ENCODE measurements at places on chromosomes 4 and X.

- DNase-seq, result no peak
Measured at GRCh38 chr4:150039274-150040127, 38.7 kb upstream of the DCLK2 start.

- no peak for DNase-seq
Measured at GRCh38 chr4:112910109-112910736, 139.2 kb upstream of the ANK2 start.

GRCh38 chrX:68634649-68635227, 12.7 kb upstream of the STARD8 start:
- DNase-seq, result no peak

GRCh38 chr4:122914292-122914904, 8.0 kb downstream of the NUDT6 start:
- DNase-seq, result no peak

DNA sequence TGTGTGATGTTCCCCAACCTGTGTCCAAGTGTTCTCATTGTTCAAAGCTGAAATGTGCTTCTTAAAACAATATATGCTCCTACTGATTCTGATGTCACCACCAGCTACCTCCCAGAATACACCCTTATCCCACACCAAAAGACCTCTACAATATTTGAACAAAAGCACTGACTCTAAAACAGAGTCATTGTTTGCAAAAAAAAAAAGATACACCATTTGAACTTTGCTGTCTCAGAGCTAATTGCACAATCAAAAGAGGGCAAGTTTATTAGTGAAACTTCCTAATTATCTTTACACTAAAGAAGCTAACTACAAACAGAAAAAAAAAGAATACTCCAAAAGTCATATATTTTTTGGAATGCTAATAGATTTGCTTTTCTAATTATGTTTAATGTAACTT, 34.1 kb upstream of the INTU start:
- DNase-seq, result no peak

DNA sequence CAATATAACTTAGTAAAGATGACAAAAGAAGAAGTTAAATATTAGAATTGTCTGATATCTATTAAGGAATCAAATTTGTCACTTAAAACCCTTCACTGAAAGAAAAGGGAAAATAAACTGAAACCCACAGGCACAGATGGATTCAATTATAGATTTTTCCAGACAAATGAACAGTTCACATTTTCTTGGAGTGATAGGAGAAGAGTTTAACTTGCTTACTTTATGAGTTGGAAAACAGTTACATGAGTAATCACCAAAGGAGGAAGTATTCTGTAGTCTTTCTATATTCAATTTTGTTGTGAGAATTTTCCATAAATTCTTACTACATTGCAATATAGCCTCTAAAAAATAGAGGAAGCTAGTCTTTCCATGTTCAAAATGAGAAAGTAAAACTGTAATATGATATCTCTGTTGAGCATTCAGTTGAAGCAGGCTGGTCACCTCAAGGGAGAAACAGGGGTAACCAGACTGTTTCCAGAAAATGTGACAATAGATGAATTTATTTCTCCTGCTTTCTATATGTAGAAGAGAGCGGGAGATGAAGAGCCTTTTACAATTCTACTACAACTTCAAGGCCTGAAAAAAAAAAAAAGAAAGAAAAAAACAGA, 330.3 kb upstream of the EPHA5 start:
- DNase-seq, result no peak

GRCh38 chr4:168694667-168695066, 197.8 kb downstream of the PALLD start:
- no peak for DNase-seq

DNA sequence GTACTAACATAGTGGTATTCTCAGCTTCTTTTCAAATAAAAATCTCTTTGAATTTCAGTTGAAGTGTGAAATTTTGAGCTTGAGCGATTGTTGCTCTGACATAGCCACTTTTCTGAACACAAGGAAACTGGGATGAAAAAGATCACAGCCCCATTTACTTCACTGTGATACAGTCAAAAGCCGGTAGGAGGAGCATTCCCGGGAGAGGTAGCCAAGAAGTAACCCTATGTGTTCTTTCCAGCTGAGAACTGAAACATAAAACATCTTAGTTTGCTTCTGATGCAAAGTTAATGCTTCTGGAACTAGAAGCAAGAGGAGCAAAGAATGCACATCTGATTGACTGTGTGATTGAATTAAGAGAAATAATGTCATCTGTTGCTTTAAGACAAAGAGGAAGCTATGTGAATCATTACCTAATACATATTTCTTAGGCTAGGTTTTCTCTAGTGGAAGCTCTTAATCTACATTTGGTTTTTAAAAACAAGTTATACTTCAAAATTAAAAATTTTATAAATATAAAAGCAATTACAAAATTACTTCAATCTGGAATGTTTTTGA, 88.3 kb upstream of the UNC5C start:
- DNase-seq, result no peak

DNA sequence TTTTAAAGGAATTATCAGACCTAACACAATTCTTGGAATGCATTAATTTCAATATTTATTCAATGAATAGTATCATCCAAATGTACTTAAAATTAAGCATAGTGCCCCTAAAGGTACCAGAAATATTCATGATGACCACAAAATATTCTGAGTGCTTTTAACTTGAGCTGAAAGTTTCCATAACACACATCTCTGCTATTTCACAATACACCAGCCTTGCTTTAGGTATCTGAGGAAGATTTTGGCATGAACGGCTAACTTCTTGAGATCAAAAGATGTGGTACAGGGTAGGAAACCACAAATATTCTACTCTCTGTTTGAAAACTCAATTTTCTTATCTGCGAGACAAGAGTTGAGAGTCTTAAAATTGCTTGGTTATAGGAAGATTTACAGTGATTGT, 538.3 kb upstream of the PCDH7 start:
- DNase-seq, result no peak

DNA sequence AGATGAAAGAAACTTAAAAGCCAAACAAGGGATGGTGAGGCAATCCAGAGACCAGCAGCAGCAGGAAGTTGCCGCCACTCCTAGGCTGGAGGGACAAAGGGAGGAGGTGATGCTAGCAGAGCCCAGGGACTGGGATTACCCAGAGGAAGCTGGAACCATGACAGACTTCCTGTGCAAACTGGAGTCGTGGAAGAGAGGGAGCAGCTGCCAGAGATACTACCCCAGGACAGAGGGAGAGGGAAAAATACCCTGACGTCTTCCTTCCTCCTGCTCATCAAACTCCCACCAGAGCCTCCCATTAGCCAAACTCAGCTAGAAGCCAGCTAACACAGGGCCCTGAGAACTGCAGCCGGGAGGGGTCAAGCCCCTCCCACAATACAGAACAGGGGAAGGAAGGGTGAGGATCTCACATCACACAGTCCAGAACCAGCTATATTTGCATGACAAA, 101.2 kb upstream of the KLF3 start:
- DNase-seq, result no peak

DNA sequence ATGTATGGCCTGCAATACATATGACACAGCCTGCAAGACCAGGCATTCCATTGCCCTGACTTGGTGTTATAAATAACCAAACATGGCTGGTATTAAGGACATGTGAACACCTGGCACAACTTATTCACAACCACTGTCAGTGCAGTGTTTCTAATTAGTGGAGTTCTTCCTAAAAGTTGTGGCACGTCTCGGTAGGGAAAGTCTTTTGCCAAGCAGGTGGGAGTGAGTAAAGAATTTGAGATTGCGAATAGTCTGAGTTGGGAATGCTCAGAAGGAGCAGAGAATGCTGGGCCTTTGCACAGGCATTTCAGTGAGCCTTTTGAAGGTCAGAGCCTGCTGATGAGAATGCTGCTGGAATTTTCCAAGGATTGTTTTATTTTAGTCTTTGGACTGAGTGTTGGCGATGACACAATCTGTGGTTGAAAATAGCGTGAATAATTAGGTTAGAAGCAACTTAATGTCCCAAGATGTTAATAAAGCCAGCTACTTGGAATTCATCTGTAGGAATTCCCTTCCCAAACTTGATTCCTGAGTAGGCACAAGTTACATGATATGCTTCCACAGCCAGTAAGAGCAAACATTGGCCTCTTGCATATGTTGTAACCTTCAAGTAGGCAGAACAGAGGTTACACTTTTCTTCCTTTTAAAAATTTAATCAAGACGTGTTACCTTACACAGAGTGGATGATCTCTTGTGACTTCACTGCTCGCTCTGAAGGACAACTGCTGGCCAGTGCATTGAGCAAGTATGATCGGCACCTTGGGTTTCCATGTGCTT, 83.6 kb upstream of the PGRMC2 start:
- DNase-seq, result no peak

DNA sequence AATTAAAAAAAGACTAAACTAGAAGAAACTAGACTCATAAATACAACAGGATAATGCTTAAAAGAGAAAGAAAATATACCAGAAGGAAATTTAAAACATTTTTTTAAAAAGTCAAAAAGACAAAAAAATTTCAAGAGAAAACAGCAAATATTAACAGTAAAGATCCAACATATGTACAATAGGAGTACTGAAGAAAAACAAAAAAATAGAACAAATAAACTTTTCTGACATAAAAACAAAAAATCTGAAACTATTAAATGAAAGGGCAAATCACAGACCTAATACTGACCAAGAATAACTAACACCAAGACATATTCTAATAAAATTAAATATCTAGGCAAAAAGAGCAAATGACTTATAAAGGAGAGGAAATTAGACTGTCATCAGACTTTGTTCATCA, 11.5 kb downstream of the DNAJB14 start:
- DNase-seq, result no peak

- DNase-seq, result no peak
Measured at GRCh38 chr4:102678695-102679335, 82.0 kb downstream of the MANBA start.

- no peak for DNase-seq
Measured at GRCh38 chr4:168614281-168615057, 117.6 kb downstream of the PALLD start.

DNA sequence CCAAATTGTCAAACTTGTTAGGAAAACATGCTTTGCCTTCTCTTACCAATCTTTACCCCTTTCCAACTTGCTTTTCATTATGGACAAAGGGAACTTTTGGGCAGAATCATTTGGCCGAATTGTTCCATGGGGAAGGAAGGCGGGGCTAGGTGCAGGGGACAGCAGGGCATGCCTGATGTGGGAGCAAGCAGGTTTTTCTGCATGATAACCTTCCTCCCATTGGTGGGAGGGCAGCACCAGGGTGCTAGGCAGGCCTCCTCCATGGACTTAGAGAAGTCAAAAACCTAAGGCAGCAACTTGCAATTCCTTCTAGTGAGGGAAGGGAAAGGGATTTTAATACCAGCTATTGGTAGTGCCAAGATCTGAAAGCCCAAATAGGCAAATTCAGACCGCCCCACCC, 260.5 kb downstream of the MAPK10 start:
- no peak for DNase-seq

GRCh38 chr4:51923343-51923742, 80.4 kb downstream of the DCUN1D4 start:
- DNase-seq, result no peak

GRCh38 chr4:152822323-152822722, 42.6 kb downstream of the ARFIP1 start:
- no peak for DNase-seq

DNA sequence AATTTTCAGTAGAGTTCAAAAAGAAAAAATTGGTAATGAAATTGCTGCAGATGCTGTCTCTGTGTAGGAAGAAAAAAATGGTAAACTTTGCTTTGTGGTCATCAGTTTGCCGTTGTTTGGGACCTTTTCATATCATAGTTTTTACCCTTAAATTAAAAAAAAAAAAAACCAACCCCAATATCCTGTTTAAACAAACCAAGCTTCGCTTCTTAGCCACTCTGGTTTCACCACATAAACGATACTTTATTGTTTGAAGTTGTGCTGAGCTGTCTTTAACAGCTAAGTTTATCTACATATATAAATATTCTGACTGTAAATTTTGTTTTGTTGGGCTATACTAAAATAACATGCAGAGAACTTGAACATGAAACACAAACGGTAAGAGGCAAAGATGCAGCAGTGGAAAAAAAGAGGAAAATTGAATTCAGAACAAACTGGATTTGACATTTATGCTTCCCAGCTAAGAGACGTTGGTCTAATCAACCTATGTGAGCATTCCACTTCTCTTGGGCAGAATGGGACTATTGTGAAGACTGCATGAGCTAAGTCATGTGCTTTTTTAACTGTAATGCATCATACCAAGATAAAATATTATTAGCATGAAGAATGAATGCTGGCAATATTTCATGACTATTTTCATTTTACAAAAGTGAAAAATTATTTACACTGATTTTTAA, 15.7 kb upstream of the H2AZ1 start:
- no peak for DNase-seq

GRCh38 chr4:121108557-121108956, 36.2 kb upstream of the NDNF start:
- DNase-seq, result no peak

- no peak for DNase-seq
Measured at GRCh38 chrX:101676571-101676970, 16.9 kb upstream of the ARMCX2 start.

DNA sequence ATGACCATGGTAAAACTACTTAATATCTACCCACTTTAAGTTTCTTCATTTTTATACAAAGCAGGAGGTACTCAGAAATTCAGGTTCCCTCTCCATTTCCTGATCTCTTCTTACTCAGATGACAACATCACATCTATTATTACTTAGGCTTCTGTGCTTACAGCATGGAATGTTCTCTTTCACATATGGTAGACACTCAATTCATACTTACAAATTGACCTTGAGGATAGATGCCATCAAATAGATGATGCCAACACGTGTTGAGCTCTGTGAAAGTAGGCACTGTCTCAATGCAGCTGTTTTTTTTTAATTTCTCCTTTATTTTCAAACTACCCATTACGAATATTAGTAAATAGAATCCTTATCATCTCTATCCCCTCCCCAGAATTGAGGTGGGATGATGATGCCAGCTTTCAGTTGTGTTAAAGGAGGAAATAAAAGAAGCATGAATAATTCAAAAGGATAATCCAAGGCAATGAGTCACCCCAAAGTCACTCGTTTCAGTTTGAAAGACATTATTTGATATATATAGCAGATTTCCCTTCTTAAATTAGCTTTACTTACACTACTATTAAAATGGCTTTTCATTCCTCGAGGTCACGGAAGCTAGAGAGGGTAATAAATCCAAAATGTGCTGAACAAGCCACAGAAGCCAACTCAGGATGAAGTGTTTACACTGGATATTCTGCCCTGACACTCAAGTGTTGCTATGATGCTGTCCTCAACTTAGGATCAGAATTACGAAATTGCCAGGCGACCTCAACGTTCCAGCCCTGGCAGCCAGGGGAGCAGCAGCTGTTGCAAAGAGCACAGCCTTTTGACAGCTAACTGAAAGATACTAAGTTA, 124.2 kb upstream of the EOLA2 start:
- DNase-seq, result no peak

DNA sequence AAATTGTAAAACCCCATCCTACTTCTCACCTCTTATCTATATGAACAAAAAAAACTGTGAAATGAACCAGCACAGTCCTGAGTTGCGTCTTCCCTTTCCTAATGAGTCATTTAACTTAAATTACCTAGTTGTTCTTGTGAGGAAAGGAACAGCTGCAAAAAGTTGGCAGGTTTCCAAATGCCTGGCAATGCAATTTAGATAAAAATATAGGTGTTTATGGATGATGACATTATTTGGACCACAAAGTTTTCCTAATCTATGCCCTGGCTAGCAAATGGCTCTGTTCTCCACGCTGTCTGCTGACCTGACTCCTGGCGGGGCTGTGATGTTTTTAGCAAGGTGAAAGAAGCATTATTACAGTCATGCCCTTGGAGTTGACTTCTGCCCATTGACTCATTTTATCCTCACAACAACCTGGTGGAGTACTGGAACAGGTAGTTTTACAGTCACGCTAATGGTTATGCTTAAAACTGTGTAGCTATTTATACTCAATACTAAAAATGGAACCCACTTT, 29.8 kb upstream of the RELL1 start:
- DNase-seq, result peak; percentile 31

GRCh38 chr4:38455092-38455862, 208.7 kb upstream of the KLF3 start:
- DNase-seq, result peak; percentile 17

Data from T-helper 2 cell treated with Interferon-gamma antibody and Interleukin-4, amounts not matched to agents 5 μg/mL and 100 μg/mL, for 36 hours (primary cell).